Activated CD4-positive, alpha-beta T cell treated with anti-CD3 and anti-CD28 coated beads, Interleukin-2, amount 50 U/mL, for 1 hour (primary cell): ENCODE measurements at places on chromosomes 7 and 10.

GRCh38 chr10:96910488-96911395 is 78.6 kb downstream of the LCOR start:
- no peak for DNase-seq

DNA sequence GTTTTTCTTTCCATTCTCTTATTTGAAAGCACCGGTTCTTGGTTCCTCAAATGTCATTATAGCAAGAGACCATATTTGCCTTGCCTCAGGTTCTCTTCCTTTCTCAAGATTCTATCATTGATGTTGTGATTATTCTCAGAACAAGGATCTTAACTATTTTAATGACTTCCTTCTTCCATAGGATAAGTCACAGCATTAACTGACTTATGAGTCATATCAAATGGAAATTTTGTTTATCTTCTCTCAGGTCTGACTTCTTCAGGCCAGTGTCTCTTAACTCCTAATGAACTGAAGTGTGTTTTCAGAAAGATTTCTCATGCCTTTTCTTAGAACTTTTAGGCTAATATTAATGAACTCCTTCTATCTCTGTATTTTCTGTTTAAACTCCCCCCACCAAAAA is 794.6 kb upstream of the LRRN3 start:
- DNase-seq: no peak

DNA sequence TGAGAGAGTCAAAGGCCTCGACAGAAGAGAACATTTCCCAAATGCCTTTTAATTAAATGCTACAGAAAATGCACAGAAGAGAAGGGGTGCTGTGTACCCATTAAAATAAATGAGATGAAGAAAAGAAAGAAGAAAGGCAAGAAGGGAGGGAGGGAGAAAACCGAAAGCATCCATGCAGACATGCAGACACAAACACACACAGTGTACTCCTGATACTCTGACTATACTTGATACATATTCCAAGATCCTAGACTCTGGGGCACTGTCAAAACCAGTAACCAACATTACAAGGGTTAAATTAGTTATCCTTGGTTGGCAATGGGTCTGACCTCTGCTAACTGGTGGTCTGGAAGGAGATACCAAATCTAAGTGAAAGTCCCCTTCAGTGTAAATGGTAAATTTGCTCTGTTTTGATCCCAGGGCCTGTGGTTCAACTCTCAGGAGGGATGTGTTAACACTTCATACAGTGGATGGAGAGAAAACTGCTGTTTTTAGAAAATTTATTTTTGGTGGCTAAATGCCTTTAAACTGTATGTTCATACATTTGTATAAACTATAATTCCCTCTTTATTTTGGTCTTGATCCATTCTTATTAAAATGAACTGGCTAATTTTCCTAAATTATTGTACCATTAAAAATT is 241.3 kb downstream of the GLI3 start:
- DNase-seq: no peak

- DNase-seq: no peak
These were observed 5.2 kb upstream of the PDGFA start for GRCh38 chr7:524800-525199.

DNA sequence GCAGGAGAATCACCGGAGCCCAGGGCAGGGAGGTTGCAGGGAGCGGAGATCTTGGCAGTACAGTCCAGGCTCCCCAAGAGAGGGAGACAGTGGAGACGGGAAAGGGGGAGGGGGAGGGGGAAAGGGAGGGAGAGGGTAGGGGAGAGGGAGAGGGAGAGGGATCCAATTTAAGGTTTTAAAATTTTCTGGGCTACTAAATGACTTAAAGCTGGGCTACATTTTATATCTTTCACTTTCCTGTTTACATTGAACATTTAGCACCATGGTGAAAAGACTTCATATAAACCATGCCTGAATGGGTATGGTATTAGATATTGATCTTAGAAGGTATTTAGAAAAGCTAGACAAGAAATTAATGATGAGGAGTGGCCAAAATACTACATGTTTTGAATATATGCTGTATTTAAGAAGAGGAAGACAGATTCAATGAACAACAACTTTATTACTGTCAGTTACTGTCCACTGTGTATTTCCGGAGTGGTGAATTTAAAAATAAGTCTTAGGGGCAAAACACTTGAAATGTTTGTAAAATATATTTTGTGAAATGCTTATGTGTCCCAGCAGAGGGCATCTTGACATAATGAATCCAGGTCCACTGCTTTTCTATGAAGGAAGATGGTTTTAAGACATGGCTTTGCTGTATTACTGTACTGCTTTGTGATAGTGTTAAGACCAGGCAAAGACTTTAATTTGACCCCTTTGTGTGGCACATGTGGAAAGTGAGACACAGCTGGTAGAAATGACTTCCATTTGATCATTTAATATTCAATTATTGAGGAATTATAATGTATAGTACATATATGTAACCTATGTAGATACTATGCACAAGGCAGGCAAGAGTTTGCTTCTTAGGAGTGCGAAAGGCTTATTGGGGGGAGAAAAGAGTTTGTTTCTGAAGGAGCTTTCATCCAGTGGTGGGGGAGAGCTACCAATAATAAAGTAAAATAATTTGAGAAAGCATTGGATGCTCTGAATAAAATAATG is 52.8 kb downstream of the NRF1 start:
- DNase-seq: no peak

DNA sequence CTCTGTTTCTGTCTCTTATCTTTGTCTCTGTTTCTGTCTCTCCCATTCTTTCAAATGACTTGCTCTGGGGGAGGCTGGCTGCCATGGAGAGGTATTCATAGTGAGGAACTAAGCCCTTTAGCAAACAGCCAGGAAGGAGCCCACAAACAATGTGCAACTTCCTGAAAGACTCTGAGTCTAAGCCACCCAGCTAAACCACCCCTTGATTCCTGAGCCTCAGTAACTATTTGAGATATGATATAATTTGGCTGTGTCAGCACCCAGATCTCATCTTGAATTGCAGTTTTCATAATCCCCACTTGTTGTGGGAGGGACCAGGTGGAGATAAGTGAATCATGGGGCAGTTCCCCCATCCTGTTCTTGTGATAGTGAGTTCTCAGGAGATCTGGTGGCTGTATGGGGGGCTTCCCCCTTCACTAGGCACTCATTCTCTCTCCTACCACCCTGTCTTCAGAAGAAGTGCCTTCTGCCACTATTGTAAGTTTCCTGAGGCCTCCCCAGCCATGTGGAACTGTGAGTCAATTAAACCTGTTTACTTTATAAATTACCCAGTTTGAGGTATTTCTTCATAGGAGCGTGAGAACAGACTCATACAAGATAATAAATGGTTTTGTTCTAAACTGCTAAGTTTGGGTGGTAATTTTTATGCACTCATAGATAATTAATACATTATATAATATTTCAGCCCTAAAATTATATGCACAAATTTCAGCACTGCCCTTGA is 121.2 kb upstream of the FOXP2 start:
- no peak for DNase-seq

- DNase-seq: no peak
These were observed 93.8 kb upstream of the HDAC9 start for GRCh38 chr7:18401757-18402156.

GRCh38 chr10:35127289-35127891 is 744 bp downstream of the CREM start:
- DNase-seq: peak; percentile 62

DNA sequence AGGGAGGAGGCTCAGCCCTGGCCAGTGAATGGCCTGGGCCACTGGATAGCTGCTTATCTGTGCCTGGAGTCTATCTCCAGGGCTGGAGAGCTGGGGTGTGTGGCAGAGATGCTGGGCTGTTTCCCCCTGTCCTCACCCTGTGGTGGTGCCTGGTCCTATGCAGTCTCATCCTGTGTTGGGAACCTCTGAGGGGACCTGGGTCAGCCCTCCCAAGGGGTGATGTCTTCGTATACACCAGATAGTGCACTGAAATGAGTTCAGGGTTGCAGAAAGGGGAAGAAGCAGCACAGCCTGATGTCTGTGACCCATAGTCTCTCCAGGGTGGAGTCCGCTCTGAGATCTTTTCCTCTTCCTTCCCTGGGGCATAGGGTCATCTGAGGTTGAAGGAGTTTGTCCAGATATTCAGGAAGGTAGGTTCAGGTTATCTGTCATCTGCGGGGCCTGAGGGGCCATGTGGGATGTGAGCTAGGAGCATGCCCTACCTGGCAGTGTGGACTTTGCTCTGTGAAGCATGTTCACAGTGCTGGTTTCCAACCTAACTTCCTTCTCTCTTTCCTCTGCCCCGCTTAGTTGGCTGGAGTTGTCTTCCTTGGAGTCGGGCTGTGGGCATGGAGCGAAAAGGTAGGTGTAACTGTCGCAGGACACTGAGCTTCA is 33.4 kb upstream of the SH2D4B start:
- no peak for DNase-seq

- no peak for DNase-seq
These were observed 144.9 kb downstream of the ELAPOR2 start for GRCh38 chr7:86914551-86914950.

- DNase-seq: no peak
These were observed 2.1 kb upstream of the PBLD start for GRCh38 chr10:68334672-68335467.

DNA sequence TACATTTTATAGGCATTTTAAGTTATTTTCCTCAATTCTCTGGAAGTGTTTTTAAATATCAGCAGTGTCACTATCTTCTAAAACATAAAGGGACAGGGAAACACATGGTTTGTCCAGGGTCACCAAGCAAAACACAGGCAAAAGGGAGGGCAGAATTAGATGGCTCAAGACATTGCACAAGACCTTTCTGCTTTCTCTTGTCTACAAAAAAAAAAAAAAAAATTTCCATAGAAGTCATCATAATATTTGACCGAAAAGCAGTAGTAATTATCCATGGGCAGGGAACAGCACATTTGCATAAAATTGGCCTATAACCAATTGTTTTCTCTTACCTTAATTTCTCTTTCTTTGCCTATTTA is 703.1 kb upstream of the FZD8 start:
- no peak for DNase-seq

DNA sequence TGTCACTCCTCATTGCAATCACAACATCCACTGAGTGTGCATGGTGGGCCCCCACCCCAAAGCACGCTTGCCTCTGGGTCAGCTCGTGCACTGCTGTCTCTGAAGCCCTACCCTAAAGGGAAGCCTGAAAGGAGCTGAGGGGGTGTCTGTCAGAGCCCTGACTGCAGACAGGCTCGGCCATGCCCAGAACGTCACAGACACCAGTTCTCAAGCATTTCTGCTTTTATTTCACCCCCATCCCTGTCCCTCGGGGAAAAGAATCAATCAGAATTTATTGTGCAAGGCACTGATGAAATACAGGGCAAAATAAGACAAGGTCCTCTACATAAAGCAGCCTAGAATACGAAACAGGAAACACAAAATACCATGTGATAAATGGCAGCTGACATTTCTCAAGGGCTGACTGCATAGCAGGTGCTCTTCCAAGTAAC is 231.8 kb downstream of the WDR37 start:
- DNase-seq: no peak

GRCh38 chr7:919924-920341 is 34.5 kb downstream of the ADAP1 start:
- no peak for DNase-seq

GRCh38 chr7:151833691-151834090 is 43.2 kb downstream of the PRKAG2 start:
- no peak for DNase-seq

- no peak for DNase-seq
These were observed 121.4 kb upstream of the CHST15 start for GRCh38 chr10:124214610-124215375.

- DNase-seq: no peak
These were observed 70.9 kb upstream of the CCDC71L start for GRCh38 chr7:106731646-106732444.

GRCh38 chr7:103929901-103930311 is 59.6 kb downstream of the RELN start:
- no peak for DNase-seq

DNA sequence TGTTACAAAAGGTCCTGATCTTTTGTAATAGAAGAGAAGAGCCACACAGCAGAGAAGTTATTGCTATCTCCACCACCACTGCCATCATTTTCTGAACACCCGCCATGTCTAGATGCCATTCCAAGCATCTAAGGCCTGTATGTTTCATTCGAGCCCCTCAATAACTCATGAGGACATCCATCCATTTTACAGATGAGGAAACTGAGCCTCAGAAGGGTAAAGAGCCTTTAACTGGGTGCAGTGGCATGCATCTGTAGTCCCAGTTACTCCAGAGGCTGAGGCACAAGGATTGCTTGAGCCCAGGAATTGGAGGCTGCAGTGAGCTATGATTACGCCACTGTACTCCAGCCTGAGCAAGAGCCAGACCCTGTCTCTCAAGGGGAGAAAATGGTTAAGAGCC is 39.3 kb downstream of the UBE2H start:
- DNase-seq: no peak

GRCh38 chr10:110571093-110571743 is 3.7 kb downstream of the SMC3 start:
- no peak for DNase-seq

DNA sequence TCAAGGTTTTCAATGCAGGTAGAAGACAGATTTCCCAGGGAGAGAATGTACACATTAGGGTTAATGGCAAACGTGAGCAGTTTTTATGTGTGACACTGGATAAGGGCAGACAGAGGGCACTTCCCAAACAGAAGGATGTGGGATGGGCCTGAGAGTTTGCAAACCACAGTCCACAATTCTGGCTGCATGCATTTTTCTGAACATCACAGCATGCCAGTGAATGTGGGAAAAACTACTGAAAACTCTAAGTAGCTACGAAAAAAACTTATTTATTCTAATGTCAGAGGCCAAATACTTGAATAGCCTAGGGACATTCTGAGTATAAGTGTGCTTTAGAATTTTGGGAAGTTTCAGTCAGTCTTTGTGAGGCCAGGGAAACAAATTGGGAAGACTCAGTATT is 145.9 kb downstream of the NRCAM start:
- no peak for DNase-seq

DNA sequence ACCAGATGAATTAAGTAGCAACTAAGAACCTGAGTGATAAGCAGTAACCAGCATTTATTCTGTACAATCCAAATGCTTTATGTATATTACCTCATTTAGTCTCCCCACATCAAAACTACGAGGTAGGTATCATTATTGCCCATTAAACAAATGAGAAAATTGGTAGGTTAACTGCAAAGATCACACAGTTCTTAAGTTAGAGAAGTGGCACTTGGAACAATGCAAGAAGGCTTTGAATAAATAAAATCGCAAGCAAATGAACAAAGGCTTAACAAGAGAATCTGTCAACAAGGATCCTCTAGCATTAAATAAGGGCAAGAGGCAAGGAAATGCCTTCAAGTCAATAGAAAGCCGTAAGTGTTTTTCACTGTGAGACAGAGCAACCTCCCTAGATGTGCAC is 70.2 kb downstream of the USP6NL start:
- DNase-seq: no peak

GRCh38 chr10:102770792-102771191 is 27.0 kb downstream of the WBP1L start:
- DNase-seq: no peak
